ENCODE measurements at places on chromosomes 12 and 14. TPM values are rescaled to one million over a fixed set of nuclear protein-coding genes. Genes with fewer than 3 reads are reported as not detected.

TAS2R10 gene
- not detected for total RNA-seq

PZP gene
- not detected for total RNA-seq

GRCh38 chr14:33932576-33933345 lies 18.1 kb downstream of the EGLN3 start:
- DNase-seq, result peak; percentile 62

GRCh38 chr12:88960213-88960878 lies 380.1 kb upstream of the KITLG start:
- peak; percentile 30 for DNase-seq
